RCC 7860 (cell line): ENCODE measurements at places on chromosomes 1 and 21.

DNA sequence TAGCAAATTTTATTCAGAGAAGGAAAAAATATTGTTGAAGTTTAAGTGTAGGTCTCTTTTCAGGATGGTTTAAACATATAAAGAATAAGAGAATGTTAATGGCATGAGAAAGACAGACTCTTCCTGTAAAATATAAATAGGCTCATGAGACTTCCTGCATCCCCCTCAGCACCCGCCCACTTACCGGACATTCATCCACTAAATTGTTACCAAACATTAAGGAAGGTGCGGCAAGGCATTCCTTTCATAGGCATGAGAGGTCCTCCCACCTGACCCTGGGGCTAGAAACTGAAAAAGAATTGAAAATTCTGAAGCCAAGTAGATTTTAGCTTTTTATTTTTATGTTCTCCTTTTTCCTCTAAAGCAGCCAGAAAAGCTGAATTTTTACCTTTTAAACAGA, 10.6 kb upstream of the USP1 start:
- DNase-seq, result no peak

- DNase-seq, result no peak
Measured at GRCh38 chr1:246373828-246374569, 133.1 kb downstream of the SMYD3 start.

GRCh38 chr1:7975212-7975865, 13.8 kb downstream of the PARK7 start:
- DNase-seq, result peak; percentile 74

DNA sequence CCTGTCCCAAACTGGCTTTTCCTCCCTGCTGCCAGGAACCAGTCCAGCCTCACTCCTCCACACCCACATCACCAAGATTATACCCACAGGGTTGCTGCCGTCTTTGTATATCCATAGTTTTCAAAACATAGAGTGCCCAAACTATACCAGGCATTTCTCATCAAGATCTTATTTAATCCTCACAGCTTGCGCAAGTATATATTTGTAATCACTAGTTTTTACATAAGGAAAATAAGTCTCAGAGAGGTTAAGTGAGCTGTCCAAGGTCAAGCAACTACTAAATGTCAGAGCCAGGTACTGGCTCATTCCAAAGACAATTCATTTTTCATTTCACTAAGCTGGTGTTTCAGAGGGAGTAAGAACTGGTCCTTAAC, 34.9 kb upstream of the ZNF362 start:
- DNase-seq, result no peak

- DNase-seq, result peak; percentile 8
Measured at GRCh38 chr21:33967086-33967571, 51.5 kb upstream of the ATP5PO start.

- peak; percentile 60 for DNase-seq
Measured at GRCh38 chr1:36008546-36009197, 75.2 kb upstream of the TEKT2 start.

- no peak for DNase-seq
Measured at GRCh38 chr1:162859191-162859590, 1.8 kb downstream of the CCDC190 start.

- DNase-seq, result no peak
Measured at GRCh38 chr1:178849918-178850317, 21.0 kb downstream of the ANGPTL1 start.

GRCh38 chr1:199687321-199687720, 340.2 kb upstream of the NR5A2 start:
- no peak for DNase-seq

DNA sequence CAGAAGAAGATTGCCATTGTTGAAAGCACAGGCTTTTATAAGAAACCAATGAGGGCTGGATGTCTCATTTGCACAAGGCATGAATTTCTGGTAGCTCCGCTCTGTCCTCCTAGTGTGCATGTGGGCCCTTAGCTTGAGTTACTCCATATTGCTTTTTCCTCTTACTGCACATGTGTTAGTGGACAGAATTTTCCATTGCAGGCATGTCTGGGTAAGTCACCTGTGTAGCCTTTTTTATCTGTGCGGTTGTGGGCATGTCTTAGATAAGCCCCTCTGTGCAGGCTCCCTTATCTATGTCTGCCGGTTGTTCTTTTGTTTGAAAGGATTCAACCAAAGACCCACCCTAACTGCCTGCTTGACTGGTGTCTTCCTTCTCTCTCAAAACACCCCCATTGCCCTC, 7.2 kb upstream of the CLCA1 start:
- DNase-seq, result no peak

- DNase-seq, result no peak
Measured at GRCh38 chr1:209456878-209457277, 126.6 kb upstream of the CAMK1G start.

DNA sequence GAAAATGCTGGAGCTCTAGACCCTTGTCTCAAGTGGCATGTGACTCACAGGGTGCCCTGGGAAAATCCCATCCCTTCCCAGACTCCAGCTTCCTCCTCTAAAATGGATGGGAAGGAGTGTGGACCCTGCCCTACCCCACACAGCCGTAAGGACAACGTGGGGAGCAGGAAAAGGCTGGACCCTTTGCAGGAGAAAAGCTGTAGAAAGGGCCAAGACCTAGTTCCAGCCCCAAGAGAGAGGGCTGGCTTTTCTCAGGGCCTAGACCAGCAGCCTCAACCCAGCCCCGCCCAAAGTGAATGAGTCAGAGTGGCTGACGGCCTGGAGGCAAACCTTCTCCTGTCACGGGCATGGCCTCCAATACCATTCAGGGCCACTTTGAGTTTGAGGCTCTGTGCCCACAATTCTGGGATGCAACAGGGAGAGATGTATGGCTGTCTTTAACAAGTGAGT, 1.1 kb downstream of the LAMB3 start:
- peak; percentile 75 for DNase-seq

GRCh38 chr1:31753707-31754349, 10.3 kb downstream of the ADGRB2 start:
- no peak for DNase-seq

DNA sequence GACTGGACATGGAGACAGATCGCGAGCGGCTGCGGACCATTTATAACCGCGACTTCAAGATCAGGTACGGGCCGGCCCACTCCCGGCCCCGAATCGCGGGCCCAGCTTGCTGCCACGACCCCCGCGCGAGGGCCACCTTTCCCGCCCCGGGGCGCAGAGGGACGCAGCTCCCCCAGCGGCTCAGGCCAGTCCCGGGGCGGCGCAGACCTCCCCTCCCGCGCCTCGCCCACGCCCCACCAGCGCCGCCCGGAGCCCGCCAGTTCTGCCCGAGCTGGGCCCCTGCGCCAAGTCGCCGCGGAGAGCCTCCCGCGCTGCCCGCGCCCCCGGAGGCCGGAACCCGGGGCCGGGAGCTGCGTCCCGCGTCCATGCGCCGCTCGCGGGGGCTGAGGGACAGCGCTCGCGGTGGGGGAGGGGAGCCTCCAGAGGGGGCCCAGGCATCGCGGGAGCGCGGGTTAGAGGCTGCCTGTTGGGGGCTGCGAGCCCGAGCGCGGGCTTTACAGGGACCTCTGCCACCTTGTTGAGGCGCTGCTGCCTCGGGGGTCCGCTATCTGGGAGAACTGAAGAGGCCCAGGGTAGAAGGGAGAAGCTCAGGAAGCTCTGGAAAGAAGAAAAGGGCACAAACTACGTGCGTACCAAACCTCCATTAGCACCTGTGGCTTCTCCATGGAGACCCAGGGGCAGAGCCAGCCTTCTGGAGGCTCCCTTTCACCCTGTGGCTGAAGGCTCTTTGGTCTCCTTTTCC, 698 bp downstream of the MOV10 start:
- no peak for DNase-seq

GRCh38 chr1:20404466-20404865, 81.5 kb downstream of the CAMK2N1 start:
- DNase-seq, result no peak

DNA sequence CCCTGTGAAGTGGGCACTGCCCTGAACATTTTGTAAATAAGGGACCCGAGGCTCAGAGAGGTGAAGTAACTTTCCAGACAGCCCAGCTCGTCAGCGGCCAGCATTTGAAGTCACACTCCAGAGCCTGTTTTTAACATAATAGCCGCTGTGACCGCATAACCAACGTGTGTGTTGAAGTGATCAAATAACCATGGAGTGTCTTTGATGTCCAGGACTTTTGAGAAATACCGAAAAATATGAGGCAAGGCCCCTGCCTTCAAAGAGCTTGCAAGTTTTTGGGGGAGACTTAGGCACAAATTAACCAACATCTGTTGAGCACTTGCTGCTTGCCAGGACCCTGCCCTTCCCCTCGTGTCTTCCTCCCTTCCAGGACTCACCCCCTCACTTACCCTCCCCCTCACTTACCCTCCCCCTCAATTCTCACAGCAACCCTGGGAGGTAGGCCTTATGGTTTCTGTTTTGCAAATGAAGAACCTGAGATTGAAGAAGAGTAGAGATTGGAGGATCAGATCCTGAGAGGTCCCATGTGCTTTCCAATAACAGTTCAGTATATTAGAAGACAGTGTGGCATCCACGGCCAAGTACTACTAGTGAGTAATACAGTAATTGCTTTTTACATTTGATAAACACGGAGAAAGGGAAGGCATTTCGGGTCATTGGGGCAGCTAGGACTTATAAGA, 1.3 kb upstream of the SLC16A1 start:
- peak; percentile 93 for DNase-seq

DNA sequence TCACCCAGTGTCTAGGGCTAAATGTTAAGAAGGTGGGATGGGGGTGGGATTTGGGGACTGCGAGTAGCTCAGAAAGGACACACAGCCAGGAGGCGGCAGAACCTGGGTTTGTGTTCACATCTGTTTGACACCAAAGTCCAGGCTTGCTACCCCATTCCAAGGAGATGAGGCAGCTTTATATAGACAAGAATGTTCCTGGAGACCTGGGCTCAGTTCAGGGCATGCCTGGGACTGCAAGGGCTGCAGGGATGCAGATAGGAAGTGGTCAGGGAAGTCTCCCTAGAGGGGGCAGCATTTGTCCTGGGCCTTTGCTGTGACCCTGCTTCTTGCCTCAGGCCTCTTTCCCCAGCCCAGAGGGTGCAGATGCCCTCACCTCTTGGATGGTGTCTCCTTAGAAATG, 16.3 kb downstream of the PADI3 start:
- no peak for DNase-seq

DNA sequence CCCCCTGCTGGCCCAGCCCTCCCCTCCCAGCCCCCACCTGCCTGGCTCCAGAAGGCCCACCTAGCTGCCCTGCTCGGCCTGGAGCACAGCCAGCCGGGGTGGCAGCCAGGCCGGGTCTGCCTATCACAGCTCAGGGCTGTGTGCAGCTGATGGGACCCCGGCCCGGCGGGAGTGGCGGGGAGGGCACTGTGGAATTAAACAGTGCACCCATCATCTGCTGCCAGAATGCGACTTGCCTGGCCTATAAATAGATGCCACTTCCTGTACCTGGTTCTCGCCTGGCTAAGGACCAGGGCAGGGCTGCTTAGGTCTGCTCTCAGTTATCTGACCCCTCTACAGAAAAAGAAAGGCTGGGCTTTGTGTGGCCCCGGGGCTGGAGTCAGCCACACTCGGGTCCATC, 98.2 kb upstream of the VAMP3 start:
- no peak for DNase-seq

- no peak for DNase-seq
Measured at GRCh38 chr1:181503171-181503810, 20.0 kb downstream of the CACNA1E start.

DNA sequence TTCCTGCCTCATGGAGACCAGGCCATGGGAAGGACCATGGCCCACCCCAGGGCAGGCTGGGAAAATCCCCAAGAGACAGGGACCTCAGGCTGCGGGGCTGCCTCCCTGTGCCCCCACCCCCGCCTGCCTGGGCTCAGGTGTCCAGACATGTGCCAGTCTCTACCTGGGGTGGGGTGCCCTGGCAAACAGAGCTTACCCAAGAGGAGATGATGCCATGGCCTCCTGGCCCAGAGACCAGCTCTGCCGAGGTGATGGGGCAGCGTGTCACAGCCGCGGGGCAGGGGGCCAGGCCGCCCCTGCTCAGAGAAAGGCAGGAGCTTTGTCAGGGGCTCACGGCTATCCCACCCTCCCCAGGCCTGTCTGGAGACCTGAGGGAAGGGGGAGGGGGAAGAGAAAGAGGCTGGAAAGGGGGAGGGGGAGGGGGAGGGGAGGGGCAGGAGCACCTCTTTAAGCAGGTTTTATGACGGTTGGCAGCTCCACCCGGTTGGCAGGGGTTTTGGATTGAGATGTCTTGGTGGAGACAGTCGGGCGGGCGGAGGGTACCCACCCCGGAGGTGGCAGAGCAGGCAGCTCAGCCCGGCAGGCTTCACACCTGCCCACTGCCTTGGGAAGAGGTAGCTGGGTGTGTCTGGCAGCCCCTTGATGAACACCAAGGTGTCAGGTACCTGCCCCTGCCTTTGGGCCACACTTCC, 101.5 kb upstream of the IFFO2 start:
- DNase-seq, result no peak

- no peak for DNase-seq
Measured at GRCh38 chr1:53362851-53363642, 35.2 kb upstream of the LRP8 start.

DNA sequence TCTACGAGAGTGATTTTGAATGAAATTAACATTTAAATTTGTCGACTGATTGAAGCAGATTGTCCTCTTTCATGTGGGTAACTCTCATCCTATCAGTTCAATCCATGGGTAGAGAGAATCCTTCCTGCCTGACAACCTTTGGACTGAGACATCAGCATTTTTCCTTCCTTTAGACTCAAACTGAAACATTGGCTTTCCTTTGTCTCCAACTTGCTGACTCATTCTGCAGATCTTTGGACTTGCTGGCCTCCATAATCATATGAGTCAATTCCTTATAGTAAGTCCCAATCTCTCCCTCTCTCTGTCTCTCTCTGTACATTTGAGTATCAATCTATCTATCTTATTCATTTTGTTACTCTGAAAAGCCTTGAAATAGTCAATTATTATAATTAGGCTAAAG, 416.7 kb downstream of the LRRIQ3 start:
- DNase-seq, result peak; percentile 52

DNA sequence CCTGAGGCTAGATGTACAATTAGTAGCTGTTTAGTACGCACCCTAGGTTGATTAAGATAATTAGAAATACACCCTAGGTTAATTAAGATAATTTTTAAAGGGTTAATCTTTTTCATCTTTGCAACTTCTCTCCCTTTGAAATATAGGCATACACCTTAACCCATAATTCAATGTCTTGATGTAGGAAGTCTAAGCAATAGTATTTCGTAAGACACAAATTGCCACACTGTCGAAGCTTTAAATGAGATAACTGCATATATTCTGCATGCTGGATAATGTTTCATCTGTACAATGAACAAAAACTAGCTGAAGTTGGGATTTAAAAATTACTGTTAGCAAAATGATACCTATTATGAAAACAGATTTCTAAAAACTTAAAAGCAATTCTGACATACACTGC, 122.9 kb downstream of the EVI5 start:
- DNase-seq, result no peak

GRCh38 chr1:32962248-32962896, 2.2 kb downstream of the RNF19B start:
- DNase-seq, result peak; percentile 26

- peak; percentile 33 for DNase-seq
Measured at GRCh38 chr1:202968895-202969295, 1.8 kb upstream of the CYB5R1 start.

- DNase-seq, result no peak
Measured at GRCh38 chr21:44579056-44579832, 1.2 kb downstream of the KRTAP10-5 start.

DNA sequence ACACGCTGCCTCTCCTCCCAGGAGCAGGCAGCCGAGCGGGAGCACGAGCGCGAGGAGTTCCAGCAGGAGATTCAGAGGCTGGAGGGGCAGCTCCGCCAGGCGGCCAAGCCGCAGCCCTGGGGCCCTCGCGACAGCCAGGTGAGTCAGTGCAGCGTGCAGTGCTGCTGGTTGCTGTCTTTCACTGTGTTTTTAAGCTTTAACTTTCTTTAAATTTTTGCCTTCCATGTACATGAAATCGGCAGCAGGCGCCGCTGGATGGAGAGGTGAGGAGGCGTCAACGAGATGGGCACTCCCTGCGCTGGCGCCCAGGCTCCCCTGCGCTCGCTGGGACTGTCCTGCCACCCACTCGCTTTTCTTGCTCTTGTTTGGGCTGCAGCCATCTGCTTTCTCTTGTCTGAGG, 60.7 kb upstream of the DIP2A start:
- no peak for DNase-seq
